ENCODE measurements at places on chromosomes 6 and 20.
A peak's percentile ranks its signal among the peaks of the same experiment; 100 is the strongest.

DNA sequence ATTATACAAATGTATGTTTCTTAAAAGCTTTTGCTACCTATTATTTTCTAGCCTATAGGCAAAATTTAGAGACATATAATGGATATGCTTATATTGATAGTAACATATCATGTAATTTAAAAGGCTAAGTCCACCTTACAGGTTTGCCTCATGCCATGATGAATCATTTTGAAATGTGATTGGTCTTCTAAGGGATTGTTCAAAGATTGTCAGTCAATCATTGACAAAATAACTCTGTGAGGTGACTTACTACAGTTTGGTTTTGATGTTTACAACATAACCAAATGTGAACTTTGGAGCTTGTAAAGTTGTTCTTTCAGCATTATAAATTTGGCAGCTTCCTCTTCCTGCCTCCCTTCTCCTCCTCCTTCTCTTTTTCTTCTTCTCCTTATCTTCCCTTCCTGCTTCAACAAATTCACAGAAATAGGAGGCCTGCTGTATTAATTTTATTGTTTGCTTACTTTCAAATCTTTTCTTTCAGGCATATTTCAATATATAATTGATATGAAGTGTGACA, 39.7 kb upstream of the ZFP64 start:
- no peak for DNase-seq

GRCh38 chr20:12575352-12576095, 433.2 kb upstream of the SPTLC3 start:
- no peak for DNase-seq

DNA sequence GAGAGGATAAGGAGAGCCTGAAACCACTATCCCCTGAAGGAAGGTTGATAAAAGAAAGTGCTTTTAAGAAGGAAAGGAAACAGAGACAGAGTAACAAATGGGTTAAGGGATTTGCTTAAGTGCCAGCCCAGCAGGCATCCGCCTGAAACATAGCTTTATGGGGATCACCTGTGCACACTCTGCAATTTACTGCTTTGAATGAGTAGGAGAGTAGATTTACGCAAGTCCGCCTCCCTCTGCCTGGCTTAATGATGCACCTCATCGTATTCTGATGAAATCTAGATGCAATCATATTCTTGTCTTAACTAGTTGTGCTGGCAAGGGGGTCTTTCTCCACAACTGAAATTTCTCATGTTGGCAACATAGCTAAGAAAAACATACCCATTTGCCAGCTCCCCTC, 101.1 kb upstream of the ID4 start:
- DNase-seq = no peak

DNA sequence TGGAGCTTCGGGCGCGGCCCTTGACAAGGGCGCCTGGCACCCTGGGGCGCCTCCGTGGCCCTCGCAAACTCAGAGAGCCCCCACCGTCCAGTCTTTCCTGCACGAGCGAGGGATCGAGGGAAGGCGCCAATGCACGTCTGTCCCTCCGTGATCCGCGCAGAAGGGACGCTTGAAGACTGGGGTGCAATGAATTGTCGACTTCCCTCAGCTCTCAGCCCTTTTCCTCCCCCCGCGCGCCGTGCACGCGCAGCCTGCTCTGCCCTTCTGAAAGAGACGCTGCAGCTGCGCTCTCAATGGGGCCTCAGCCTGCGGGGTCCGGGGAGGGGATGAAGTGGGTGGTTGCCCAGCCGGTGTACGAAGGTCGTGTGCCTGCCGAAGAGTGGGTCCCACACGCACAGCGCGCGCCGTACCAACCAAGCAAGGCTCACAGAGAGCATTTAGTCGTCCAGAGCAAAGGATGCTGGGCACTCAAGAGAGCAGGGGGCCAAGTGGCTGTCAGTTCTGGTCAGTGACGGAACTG, 5.5 kb upstream of the SOX4 start:
- DNase-seq = peak; percentile 75

DNA sequence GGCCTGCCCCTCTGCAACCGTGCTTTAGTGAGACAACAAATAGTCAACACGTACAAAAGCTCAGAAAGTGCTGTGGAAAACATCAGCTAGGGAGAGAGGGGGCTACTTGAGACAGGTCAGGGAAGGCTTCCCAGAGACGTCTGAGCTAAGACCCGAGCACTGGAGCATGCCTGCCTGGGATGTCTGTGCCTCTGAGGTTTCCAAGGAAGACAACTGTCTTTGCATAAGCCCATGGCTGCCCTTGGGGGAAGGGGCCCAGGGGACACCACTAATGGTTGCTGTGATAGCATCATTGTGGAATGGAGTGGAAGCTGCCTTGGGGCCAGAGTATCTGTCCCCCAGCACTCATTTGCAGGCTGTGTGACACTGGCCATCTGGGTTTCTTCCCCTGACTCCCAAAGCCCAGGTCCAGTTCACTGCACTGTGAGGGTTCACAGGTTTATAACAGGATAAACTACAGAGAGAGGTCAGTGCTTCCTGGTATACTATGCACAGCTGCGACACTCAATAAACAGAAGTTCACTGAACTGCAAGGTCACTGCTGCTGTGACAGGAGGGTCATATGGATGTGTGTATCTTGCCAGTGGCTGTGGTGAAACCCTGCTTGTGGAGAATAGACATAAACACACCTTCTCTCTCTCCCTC, 1.5 kb upstream of the ARFGEF2 start:
- DNase-seq = no peak

DNA sequence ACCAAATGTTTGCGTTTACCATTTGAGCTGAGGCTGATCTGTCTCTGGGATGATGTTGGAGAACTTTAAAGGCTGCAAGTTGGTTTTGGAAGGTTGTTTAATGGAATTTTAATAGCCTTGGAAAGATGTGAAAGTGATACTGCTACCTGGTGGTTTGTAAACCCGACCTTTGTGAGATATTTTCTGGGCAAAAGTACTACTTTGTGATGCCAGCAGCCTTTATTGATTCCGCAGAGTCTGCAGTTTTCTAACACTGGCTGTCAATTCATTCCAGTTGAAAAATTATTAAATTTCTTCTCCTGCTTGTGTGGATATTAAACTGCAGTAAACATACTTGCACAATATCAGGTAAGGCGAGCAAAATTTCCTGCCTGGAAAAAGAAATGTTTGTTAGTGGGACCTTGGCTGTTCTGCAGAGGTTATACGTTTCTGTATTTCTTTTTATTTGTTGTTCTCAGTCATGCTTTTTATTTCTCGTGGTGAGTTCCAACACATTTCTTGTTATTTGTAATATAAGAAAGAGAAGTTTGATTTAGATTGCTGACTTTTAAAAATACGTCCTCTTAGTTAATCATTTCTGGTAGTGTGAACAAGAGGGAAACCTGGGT, 322.5 kb downstream of the CDKAL1 start:
- DNase-seq = no peak

DNA sequence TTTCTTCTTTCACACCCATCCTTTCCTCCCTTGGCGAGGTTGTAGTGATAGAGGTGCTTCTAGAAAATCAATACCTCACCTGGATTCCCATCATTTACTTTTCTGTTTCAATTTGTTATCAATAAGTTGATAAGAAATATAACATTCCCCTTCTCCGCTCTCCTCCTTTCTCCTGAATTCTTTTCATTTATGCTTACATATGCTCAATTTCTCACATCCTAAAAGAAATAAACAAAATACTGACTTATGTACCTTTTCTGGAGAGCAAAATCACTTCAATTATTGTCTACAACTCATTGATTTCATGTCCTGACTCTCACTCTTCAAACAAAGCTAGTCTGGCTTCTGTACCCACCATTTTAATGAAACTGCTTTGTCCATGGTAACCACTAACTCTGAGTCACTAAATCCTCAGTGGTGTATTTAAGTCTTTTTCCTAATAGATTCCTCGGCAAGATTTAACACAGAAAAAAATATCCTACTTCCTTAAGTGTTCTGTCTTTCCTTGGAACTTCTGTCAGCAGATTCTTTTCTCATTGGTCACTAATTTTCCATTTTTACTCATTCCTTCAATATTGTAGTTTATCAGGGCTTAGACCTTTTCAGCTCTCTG, 289.6 kb downstream of the RFPL4B start:
- no peak for DNase-seq

GRCh38 chr6:5486214-5486613, 224.9 kb downstream of the FARS2 start:
- no peak for DNase-seq

DNA sequence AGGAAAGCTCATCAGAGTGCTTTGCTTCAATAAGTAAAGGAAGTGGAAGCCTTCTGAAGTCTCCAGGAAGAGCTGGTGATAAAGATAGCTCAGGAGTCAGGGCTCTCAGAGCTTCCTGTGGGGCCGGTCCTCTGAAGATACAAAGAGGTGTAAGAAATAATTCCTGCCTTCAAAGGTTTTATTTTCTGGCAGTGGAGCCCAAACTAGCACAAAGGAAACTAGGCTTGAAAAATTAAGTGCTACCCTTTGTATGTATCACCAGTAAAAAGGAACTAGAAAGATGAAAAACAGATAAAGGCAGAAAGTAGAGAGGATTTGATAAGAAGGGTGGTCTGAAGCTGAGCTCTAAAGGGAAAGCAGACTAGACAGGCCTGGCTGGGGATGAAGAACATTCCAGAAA, 204.1 kb upstream of the SASH1 start:
- DNase-seq = peak; percentile 30

DNA sequence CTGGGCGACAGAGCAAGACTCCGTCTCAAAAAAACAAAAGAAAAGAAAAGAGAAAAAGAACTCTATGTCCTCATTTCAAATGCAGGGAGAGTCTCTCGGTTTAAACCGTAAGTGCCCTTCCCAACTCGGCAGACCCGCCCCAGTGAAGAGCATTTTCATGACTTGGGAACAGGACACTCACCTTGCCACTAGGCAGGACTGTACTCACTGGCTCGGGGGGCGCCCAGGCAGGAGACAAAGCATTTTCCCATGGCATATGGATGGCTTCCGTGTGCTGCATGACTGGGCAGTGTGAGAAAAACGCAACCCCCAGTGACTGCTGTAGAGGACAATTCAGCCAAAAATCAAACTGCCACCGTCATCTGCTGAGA, 23.7 kb upstream of the MRGBP start:
- no peak for DNase-seq

GRCh38 chr6:5025911-5026819, 22.3 kb upstream of the RPP40 start:
- peak; percentile 85 for DNase-seq

DNA sequence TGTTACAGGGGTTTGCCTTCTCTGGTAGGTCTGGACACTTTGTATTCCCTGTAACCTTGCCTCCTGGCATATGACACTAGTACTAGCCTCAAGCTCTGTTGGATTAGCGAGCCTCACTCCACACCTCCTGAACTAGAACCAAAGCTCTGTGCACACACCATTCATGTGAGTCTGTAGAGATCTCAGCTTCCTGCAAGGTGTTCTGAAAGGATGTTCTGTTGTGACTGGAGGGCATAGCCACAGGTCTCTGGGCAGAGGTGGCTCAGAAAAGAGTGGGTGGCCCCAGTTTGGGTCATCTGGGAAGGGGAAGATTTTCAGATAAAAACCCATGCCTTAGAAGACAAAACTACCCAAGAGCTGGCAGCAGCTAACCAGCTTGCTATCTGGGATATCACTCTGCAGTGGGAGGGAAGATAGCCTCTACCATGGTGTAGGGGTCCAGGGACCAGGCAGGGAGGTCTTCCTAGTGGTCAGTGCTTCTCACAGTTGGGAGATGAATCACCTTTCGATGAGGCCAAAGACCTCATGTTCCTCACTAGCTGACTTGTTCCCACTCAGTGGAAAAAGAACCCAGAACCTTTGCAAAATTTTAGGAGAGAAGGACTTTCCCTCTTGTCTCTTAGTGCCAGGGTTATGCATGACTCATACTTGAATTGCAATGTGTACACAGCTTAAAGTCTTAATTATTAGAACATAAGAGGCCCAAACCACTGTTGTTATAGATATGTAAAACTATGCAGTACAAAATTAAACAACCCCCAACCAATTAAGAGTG, 41.4 kb downstream of the HLA-F start:
- no peak for DNase-seq

- no peak for DNase-seq
Measured at GRCh38 chr6:79421707-79422484, 115.3 kb downstream of the LCA5 start.

- no peak for DNase-seq
Measured at GRCh38 chr6:104625536-104625935, 234.2 kb downstream of the HACE1 start.

GRCh38 chr20:49681850-49682216, 31.8 kb downstream of the B4GALT5 start:
- DNase-seq = no peak

- DNase-seq = no peak
Measured at GRCh38 chr6:81694207-81694606, 58.3 kb downstream of the TENT5A start.

DNA sequence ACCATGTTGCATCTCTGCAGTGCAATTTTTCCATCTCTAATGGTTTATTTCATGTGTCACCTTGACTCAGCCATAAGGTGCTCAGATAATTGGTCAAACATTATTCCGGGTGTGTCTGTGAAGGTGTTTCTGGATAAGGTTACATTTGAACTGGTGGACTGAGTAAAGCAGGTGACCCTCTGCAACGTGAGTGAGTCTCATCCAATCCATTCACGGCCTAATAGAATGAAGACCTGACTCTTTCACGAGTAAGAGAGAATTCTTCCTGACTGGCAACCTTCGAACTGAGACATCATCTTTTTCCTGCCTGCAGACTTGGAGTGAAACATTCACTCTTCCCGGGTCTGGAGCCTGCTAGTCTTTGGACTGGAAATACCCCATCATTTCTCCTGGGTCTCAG, 77.1 kb upstream of the SLC22A23 start:
- no peak for DNase-seq

- no peak for DNase-seq
Measured at GRCh38 chr6:154154389-154154967, 115.4 kb downstream of the OPRM1 start.

GRCh38 chr6:137093183-137094069, 48.7 kb upstream of the IL20RA start:
- DNase-seq = no peak

DNA sequence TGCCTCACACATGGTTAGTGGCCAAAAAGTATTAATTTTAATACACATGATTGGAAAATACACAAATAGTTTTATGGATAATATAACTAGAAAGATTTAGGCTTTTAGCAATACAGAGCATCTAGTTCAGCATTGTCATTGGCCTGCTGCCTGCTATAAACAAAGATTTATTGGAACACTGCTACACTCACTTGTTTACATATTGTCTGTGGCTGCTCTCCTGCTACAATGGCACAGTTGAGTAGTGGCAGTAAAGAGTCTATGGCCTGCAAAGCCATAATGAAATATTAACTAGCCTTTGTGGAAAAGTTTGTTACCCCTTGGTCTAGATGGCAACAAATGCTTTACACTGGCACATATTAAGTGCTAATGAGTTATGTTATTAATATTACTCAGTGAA, 37.8 kb downstream of the ZNF451 start:
- DNase-seq = no peak

GRCh38 chr6:29631860-29632731, 887 bp downstream of the GABBR1 start:
- peak; percentile 76 for DNase-seq

- no peak for DNase-seq
Measured at GRCh38 chr6:63214816-63215215, 3.5 kb downstream of the FKBP1C start.

DNA sequence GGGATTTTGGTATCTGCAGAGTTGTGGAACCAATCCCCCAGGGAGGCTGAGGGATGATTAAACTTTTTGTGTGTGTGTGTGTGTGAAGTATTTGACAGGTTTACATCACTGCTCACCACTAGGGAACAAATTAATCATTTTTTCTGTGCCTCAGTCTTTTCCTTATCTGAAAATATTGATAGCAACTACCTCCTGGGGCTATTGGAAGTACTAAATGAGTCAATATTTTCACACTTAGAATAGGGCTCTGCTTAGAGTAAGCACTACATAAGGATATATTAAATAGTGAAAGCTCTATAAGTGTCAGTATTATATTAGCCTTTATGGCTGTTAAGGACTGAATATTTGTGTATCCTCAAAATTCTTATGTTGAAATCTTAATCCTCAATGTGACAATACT, 155.2 kb upstream of the UST start:
- no peak for DNase-seq
